ENCODE measurements at places on chromosomes 1 and 21. TPM values are rescaled to one million over a fixed set of nuclear protein-coding genes. Genes with fewer than 3 reads are reported as not detected.

GJA9 gene
- total RNA-seq = not detected

NEK2 gene
- total RNA-seq = 56.8 TPM

SERINC2 gene
- total RNA-seq = 25.8 TPM

ADAMTS1 gene
- 172 TPM for total RNA-seq

CD1E gene
- total RNA-seq = not detected

RHOU gene
- 4.8 TPM for total RNA-seq

Measured in MG63 (cell line).